ENCODE measurements at places on chromosomes 1 and 21.

DNA sequence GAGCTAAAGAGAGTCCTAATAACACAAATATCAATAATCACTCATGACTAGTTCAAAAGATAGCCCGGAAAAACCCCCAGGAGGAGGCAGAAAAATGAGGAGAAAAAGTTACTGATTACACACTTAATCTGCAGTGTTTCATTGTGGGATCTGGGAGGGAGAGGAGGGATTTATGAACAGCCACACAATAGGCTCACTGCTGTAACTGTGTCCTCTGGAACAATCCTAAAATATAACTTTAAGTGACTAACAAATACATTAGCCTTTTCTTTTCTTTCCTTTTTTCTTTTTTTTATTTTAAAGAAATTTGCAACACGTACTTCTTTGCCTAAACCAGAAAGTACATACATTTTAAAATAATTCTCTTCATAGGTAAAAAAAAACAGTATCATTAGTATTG lies 106.3 kb upstream of the LBR start:
- no peak overlapping the region for H3K27ac ChIP-seq
- no peak overlapping the region for H3K4me3 ChIP-seq
- peaks cover 6% of the 10 kb centered on the region for H3K27me3 ChIP-seq
- no peak for DNase-seq

- H3K36me3 ChIP-seq, result peaks cover 36% of the 10 kb centered on the region
- H3K27ac ChIP-seq, result no peak overlapping the region
- DNase-seq, result no peak
- peaks cover 15% of the 10 kb centered on the region for H3K4me1 ChIP-seq
- no peak overlapping the region for H3K4me3 ChIP-seq
Measured at GRCh38 chr1:37537378-37537777, 16.7 kb downstream of the SNIP1 start.

DNA sequence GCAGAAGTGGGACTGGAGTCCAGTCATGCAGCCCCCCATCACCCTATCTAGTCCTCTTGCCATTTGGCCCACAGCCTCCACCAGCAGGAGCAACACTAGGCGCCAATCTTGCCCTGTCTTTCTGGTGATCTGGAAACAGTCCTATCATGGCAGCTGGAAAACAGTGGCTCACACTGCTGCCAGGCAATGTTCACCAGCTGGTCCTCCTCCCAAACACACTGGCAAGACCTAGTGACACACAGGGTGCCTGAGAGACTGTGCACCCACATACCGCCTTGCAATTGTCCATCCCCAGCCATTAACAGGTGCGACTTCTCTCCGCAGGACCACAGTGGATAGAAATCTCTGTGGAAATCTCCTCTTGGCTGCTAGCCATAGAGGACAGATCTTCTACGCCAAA lies 105.5 kb downstream of the HIVEP3 start:
- no peak for DNase-seq
- H3K4me1 ChIP-seq, result peaks cover 33% of the 10 kb centered on the region
- H3K27ac ChIP-seq, result no peak overlapping the region
- no peaks in the 10 kb centered on the region for H3K27me3 ChIP-seq
- no peaks in the 10 kb centered on the region for H3K36me3 ChIP-seq
- no peak overlapping the region for H3K4me3 ChIP-seq

DNA sequence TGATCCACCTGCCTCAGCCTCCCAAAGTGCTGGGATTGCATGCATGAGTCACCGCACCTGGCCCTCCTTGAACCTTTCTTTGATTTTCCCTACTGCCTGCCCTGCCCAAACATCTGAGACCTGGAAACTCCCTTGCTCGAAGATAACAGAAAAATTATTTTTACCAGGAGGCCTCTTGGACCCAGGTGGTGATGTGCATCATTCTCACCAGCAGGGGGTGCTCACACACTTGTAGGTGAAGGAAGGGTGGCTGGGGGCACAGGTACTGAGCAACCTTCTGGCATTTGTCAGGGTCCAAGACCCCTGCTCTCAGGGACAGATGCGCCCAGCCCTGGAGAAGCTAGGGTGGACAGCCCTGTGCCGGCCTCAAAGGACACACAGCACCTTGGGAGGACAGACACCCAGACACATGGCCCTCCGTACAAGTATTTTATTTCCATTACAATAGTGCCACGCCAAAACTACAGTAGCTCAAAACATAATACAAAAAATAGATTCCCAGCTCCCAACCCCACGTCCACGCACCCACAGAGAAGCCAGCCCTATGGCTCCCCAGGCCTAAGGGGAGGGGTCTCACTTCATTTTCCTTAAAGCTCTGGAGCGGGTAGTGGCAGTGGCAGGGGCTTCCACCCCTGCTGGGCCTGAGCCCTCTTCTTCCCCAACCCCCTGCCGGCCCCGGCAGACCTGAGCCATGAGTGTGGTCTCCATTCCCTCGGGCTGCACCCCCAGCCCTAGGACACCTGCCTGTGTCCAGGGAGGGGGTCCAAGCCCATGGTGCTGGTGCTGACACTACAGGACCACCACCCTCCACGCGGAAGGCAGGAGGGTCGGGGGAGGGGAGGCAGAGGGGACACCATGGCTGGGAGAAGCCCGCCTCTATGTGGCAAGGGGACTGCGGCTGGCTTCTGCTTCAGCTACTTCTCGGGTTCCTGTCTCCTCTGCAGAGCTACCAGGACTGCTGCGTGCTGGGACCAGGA lies 40.4 kb upstream of the EIF4G3 start:
- no peaks in the 10 kb centered on the region for H3K27me3 ChIP-seq
- peaks cover 7% of the 10 kb centered on the region for H3K4me1 ChIP-seq
- DNase-seq, result peak; percentile 89
- no peak overlapping the region for H3K4me3 ChIP-seq
- peak overlapping the region; percentile 50 for H3K27ac ChIP-seq

- no peaks in the 10 kb centered on the region for H3K4me1 ChIP-seq
- H3K27ac ChIP-seq, result no peak overlapping the region
- H3K27me3 ChIP-seq, result peaks cover 21% of the 10 kb centered on the region
- no peak overlapping the region for H3K4me3 ChIP-seq
- no peaks in the 10 kb centered on the region for H3K36me3 ChIP-seq
Measured at GRCh38 chr1:22414244-22414751, 37.4 kb upstream of the ZBTB40 start.

- no peak overlapping the region for H3K27ac ChIP-seq
- no peaks in the 10 kb centered on the region for H3K27me3 ChIP-seq
- H3K36me3 ChIP-seq, result peaks cover 6% of the 10 kb centered on the region
- no peak overlapping the region for H3K4me3 ChIP-seq
Measured at GRCh38 chr1:97743129-97743528, 177.7 kb downstream of the DPYD start.

GRCh38 chr1:221667504-221667903 lies 74.4 kb downstream of the DUSP10 start:
- peaks cover 8% of the 10 kb centered on the region for H3K27me3 ChIP-seq
- peaks cover 7% of the 10 kb centered on the region for H3K4me1 ChIP-seq
- no peaks in the 10 kb centered on the region for H3K36me3 ChIP-seq
- no peak overlapping the region for H3K27ac ChIP-seq

- DNase-seq, result peak; percentile 70
- H3K27ac ChIP-seq, result peak overlapping the region; percentile 93
- H3K4me3 ChIP-seq, result peak overlapping the region; percentile 57
- peaks cover 8% of the 10 kb centered on the region for H3K36me3 ChIP-seq
- peaks cover 78% of the 10 kb centered on the region for H3K4me1 ChIP-seq
- H3K27me3 ChIP-seq, result no peaks in the 10 kb centered on the region
Measured at GRCh38 chr21:44911384-44912157, 9.1 kb downstream of the ITGB2 start.

DNA sequence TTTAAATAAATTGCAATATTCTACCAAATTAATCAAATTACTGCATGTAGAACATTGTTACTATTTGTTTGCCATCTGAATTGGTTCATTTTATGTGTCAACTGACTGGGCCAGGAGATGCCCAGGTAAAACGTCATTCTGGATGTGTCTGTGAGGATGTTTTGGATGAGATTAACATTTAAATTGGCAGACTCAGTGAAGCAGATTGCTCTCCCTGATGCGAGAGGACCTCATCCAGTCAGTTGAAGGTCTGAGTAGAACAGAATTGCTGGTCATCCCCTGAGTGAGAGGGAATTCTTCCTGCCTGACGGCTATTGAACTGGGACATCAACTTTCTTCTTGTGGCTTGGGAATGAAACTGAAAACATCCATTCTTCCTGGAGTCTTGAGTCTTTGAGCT lies 122.0 kb upstream of the GREM2 start:
- no peak for DNase-seq
- no peak overlapping the region for H3K4me3 ChIP-seq

DNA sequence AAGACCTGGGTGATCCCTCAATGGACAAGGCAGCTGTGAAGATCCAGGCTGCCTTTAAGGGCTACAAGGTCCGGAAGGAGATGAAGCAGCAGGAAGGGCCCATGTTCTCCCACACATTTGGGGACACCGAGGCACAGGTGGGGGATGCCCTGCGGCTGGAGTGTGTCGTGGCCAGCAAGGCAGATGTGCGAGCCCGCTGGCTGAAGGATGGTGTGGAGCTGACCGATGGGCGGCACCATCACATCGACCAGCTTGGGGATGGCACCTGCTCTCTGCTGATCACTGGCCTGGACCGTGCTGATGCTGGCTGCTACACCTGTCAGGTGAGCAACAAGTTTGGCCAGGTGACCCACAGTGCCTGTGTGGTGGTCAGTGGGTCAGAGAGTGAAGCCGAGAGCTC lies 85.2 kb downstream of the TRIM11 start:
- H3K4me1 ChIP-seq, result no peaks in the 10 kb centered on the region
- H3K27me3 ChIP-seq, result no peaks in the 10 kb centered on the region

Data from activated naive CD4-positive, alpha-beta T cell treated with anti-CD3 and anti-CD28 coated beads for 36 hours (primary cell).